ENCODE measurements at places on chromosomes 5 and 9.

DNA sequence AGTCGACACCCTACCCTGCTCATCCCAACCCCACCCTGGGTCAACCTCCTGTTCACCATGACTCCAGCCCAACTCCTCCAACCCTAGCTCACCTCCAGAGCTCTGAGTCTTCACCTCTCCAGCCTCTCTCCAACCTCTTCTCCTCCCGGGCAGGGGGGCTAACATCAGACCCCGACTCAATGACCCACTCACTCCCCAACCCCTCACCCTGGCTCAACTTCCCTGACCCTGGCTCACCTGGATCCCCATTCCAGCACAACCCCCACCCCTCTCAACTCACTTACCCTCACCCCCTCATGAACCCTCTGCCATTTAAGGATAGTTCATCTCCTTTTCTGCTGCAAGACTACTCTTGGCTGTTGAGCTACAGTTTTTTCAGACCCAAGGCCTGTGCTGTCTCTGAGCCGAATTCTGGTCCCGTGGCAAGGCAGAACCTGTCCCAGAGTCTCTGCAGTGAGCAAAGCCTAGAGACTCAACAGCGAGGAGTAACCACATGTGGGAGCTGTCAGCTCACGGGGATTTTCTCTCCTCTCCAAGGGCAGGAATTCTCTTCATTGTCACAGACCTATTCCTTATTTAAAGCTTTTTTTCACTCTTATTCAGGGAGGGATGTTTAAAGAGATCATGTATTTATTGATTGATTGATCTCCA is 29.8 kb downstream of the ANKRD33B start:
- DNase-seq: no peak

GRCh38 chr9:114889802-114890224 is 40.6 kb downstream of the TNFSF8 start:
- no peak for DNase-seq

- no peak for DNase-seq
Measured at GRCh38 chr5:142053426-142054151, 40.8 kb upstream of the GNPDA1 start.

- DNase-seq: no peak
Measured at GRCh38 chr9:91328186-91328585, 33.5 kb downstream of the AUH start.

- DNase-seq: no peak
Measured at GRCh38 chr5:175384724-175385552, 59.0 kb downstream of the DRD1 start.

GRCh38 chr5:107541400-107541799 is 129.3 kb downstream of the EFNA5 start:
- no peak for DNase-seq

DNA sequence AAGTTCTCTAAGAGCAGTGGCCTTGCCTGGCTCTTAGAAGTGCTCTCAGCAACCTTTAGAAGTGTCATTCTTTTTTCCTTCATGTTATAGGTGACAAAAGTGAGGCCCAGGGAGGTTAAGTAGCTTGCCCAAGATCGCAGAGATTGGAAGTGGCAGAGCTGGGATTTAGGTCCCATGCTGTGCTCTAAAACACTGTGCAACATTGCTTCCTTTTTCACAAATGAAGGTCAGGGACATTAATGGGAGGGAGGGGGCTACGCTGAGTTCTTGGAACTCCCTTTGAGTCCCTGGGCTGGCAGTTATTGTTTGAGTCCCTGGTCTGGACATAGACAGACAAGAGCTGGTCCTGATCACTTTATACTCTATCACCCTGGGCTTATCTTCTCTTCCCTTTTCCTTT is 45.3 kb downstream of the PAM start:
- DNase-seq: no peak

- no peak for DNase-seq
Measured at GRCh38 chr9:33921967-33922895, 105.3 kb downstream of the UBE2R2 start.

- no peak for DNase-seq
Measured at GRCh38 chr5:173123416-173123815, 20.9 kb upstream of the BNIP1 start.

- DNase-seq: no peak
Measured at GRCh38 chr5:88374391-88374790, 105.7 kb upstream of the TMEM161B start.

GRCh38 chr5:169801324-169801777 is 164.3 kb downstream of the DOCK2 start:
- DNase-seq: no peak

DNA sequence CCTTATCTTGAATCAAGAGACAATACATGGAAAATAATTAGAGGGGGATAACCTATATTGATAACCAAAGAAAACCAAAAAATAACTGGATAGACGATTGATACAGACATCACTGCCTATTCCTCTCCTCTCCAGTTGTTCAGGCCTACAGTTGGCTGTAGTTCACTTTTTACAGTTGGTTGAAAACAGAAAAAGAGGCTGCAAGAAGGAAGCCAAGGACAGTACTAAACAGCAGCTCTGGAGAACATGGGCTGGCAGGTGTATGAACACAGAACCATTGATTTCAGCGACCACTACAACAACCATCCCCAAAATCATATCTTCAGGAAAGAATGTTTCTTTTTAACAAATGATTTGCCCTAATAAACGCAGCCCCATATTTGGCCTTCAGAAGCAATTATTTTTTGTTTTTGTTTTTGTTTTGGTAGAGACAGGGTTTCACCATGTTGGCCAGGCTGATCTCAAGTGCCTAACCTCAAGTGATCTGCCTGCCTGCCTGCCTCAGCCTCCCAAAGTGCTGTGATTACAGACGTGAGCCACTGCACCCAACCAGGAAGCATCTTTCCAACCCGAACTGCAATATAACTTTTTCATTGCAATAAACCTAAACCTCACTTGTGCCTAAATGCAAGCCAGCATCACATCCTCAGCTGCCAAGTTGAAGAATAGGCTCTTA is 64.3 kb downstream of the MLLT3 start:
- no peak for DNase-seq

DNA sequence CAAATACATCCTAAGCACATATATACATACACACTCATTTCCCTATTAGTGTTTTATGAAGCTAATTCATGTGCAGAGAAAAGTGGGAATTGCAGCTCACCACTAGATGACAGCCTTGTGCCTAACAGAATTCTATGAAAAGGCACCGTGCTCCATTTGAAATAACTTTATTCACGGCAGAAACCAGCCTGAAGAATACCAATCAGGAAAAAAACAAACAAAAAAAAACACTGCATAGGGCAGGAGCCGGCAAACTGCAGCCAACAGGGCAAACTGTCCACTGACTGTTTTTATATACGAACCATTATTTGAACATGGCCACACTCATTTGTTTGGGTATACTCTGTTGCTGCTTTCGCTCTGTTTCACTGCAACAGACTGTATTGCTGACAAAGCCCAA is 33.6 kb downstream of the ERMP1 start:
- no peak for DNase-seq

- DNase-seq: no peak
Measured at GRCh38 chr9:101448680-101449070, 13.1 kb upstream of the ALDOB start.

GRCh38 chr5:127891942-127892341 is 188.8 kb downstream of the CCDC192 start:
- no peak for DNase-seq

DNA sequence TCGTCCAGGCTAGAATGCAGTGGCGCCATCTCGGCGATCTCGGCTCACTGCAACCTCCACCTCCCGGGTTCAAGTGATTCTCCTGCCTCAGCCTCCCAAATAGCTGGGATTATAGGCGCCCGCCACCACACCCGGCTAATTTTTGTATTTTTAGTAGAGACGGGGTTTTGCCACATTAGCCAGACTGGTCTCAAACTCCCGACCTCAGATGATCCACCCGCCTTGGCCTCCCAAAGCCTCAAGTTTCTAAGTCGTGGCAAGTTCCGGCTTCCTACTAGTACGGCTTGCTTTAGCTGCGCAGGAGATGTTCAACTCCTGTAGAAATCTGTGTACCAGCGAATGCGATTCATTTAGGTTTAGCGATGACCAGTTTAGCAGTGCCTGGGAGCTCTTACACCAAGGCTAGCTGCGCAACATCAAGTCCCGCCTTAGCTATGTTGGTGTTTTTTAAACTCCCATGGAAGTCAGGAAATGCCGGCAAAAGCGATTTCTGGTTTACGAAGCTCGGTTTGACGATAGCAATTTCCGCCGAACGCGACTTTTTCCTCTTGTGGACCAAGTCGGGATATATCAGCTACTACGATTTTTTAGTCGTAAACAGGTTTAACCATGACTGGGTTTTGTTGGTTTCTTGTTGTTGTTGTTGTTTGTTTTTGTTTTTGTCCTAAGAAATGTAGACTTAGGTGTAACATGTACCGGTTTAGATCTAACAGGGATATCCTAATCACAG is 46.4 kb downstream of the ANXA2R start:
- DNase-seq: peak; percentile 8

DNA sequence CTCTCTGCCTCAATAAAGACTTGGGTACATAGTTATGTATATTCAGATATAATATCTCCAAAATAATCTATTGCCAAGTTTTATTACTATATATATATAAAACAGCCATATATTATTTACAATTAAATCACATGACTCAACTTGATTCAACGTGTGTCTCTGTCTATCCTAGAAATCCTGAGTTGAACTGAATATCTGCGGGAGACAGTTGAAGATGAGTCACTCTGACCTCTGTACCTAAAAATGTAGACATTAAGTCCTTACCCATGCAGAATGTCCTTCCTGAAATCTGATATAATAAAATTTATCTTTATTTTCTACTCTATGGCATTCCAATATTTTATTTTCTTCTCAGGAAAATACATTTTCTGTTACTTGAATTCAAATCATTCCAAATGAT is 218.2 kb upstream of the PRDM9 start:
- DNase-seq: no peak

- DNase-seq: no peak
Measured at GRCh38 chr9:36731068-36731956, 158.6 kb downstream of the MELK start.

DNA sequence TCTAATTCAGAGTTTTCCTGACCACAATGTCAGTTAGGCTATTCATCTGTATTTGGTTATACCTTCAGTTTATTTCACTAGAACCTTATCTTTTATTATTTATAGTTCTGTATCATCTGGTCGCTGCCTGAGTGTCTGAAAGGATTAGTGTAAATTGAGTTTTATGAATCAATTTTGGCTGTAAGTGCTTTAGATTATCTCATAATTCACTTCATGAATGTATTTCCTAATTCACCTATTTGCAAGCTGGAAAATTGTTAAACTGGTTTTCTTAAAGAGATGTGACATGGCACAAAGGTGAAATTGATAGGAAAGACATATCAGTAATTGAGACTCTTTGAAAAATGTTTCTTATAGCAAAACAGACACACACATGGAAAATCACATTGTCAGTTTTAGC is 242.4 kb upstream of the ACO1 start:
- DNase-seq: no peak

DNA sequence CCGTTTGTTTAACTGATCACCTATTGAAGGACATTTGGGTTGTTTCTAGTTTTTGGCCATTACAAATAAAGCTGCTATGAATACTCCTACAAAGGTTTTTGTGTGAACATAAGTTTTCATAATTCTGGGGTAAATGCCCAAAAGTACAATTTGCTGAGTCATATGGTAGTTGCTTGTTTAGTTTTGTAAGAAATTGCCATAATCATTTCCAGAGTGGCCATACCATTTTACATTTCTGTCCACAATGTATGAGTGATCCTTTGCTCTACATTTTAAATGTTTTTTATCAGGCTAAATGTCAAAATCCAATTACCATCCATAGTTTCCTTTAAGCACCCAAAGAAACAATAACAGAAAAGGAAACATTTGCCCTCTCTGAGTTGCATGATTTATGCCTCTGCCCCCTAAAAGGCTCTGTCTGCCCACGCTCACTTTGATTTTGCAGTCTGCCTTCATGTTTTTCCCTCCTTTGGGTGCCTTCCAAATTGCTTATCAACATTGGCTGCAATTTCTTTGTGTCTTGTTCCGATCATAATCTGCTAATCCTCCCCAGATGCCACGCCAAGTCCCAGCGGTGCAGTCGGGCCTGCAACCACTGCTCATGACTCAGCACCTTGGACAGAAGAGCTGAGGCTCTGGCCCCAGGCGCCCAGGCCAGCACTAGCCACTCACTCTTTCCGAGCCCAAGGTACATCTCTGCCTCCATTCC is 339.2 kb downstream of the PIK3R1 start:
- no peak for DNase-seq

DNA sequence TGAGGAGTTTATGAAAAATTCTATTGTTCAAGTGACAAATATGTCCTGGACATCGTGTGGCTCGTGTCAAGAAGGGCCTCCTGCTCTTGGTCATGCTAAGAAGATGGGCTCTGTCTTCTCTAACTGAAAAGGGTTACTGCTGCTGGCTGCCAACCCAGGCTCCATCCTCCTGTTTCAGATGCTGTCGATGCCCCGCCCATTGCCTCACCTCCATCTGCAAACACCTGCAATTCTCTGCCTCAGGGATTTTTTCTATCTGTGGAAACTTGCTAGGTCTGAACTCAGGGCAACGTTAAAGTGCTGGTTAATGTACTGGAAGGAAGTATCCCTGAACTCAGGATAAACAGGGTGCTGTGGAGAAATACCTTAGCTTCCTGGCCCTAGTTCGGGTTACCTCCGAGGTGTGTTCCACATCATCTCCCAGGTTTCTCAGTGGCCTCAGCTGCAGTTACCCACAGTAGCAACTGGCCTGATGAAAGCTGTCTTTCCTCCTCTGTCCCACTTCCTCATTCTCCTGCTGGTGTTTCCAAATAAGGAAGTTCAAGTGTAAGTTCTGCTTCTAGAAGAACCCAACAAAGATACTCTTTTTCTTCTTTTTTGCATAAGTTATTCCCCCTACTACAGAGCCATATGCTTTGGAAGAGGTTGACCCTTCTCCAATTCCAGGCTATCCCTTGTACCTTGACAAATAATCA is 151.7 kb upstream of the SMIM23 start:
- DNase-seq: no peak

DNA sequence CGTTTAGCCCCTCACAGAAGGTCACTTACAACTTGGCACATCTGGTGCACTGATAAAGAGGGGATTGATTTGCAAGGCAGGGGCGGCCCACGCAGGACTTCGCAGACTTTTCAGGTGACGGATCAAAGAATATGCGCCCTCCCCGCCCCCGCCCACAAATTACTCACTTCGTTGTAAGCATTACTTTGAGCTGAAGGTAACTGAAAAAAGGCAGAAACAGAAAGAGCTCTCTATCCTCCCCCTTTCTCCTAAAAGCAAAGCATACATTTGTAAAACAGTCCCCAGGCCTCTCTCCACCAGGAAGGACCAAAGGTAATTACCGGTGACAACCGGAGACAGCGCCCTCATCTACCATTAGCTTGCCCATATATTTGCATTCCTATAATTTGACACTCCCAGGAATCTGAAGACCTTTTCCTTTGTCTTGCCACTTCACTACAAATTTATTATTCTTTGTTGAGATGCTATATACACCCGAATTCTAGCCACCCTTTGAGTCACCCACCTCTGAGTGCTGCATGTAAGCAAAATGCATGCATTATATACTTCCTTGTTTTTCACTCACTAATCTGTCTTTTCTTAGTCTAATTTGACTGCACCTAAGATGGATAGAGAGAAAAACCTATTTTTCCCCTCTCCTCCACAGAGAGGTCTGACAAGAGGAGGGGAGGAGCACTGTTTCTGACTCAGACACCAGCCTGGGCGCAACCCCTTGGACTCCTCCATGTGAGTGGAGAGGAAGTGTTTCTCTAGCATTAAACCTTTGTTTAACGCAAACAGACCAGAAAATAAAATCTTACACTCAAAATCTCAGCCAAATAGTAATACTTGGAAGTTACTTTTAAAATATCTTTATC is 74.7 kb upstream of the SPIN1 start:
- no peak for DNase-seq

GRCh38 chr5:77355751-77356150 is 136.4 kb downstream of the WDR41 start:
- no peak for DNase-seq

GRCh38 chr9:29319736-29320513 is 1746.6 kb upstream of the C9orf72 start:
- no peak for DNase-seq

Data from esophagus squamous epithelium (tissue), 5 donors.